Activated CD4-positive, alpha-beta T cell treated with anti-CD3 and anti-CD28 coated beads, Interleukin-2, Interleukin-4, amounts not matched to agents 100 ng/mL and 50 ng/mL, durations not matched to agents 16 hours and 8 hours (primary cell): ENCODE measurements at places on chromosomes 5 and 9.

- DNase-seq: no peak
Observed at GRCh38 chr5:88819301-88819999, 63.5 kb downstream of the MEF2C start.

- no peak for DNase-seq
Observed at GRCh38 chr9:108662956-108663355, 192.8 kb downstream of the ACTL7B start.

- DNase-seq: peak; percentile 49
Observed at GRCh38 chr5:56838409-56839039, 23.2 kb downstream of the MAP3K1 start.

- DNase-seq: peak; percentile 73
Observed at GRCh38 chr5:76544268-76544926, 78.8 kb downstream of the F2RL2 start.

DNA sequence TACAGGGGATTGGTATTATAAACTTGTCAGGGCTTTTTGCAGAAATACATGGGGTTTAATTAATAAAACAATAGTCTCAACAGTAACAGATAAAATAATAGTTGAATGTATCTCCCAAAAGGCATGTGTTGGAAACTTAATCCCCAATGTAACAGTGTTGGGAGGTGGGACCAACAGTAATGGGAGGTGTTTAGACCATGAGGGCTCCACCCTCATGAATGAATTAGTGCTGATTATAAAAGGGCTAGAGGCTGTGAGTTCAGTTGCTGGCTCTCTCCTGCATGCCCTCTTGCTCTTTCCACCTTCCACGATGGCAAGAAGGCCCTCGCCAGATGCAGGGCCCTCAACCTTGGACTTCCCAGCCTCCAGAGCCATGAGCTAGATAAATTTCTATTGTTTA, 56.3 kb downstream of the STK10 start:
- DNase-seq: no peak

- no peak for DNase-seq
Observed at GRCh38 chr9:114061292-114061691, 16.8 kb downstream of the AMBP start.

GRCh38 chr9:13860019-13860418, 453.9 kb downstream of the NFIB start:
- DNase-seq: no peak

GRCh38 chr5:114122852-114123251, 239.0 kb upstream of the KCNN2 start:
- DNase-seq: no peak

DNA sequence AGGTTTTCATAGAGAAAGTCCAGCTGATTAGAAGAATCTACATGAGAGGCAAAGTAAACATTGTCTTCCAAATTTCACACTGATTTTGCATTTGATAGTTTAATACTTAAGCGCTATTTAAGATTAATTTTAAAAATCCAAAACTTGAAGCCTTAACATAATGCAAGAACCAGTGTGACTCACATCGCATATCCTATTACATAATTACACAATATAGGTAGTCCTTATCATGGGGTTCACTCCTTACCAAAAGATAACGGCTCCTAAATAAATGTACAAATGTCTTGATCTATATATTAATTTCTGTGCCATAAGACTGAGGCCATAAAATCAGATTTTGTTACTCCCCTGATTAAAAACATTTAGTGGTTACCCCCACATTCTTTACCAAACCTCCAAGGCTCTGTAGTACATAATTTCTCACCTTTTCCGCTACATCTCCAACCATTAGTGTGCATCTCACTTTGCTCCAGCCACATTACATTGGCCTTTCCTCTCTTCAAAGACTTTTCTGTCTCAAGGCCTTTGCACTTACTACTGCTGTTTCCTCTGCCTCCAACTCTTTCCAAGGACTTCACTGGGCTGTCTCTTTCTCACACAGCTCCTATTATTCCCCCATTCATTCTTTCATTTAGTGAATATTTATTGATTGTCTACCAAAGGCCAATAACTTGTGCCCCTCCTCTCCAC, 1.0 kb downstream of the RIOK2 start:
- DNase-seq: no peak

DNA sequence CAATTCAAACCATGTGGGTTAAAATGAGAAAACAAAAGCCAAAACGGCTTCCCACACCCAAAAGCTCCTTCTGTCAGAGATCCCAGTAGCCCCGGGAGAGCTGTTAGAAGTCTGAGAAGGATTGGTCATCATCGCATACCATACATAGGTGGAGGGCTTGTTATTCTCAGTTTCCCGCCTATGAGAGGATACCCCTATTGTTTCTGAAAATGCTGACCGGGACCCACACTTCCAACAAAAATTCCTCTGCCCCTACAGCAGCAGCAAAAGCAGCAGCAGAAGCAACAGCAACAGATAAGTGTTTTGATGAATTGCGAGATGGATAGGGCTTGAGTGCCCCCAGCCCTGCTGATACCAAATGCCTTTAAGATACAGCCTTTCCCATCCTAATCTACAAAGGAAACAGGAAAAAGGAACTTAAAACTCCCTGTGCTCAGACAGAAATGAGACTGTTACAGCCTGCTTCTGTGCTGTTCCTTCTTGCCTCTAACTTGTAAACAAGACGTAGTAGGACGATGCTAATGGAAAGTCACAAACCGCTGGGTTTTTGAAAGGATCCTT, at the start of gene TEK:
TSS of gene TEK (plus strand) at position 245 of the 561 bp plus-strand sequence. CDS start 366 bp downstream, outside the sequence.
- DNase-seq: no peak

- peak; percentile 42 for DNase-seq
Observed at GRCh38 chr5:40754381-40755092, 1.2 kb downstream of the TTC33 start.
